ENCODE measurements at places on chromosomes 5 and 9.
A peak's percentile ranks its signal among the peaks of the same experiment; 100 is the strongest.

DNA sequence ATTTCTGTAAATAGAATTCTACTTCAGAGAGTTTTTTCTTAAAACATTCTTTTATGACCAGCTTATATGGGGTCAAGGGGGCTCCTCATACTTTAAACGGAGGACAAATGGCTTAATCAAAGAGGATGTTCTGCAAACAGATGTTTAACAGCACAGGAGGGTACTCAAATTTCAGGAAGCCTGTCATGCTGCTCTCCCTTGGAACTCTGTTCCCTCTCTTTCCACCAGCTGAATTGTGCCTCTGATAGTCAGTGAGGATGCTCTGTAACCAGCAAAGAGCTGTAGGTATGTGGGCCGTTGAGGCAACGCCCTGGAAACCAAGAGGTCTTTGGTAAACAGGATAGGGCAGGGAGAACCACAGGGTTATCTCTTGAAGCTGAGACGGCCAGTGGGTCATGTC, 161.1 kb downstream of the C5orf15 start:
- DNase-seq, result no peak

GRCh38 chr5:170147051-170147752, 41.5 kb downstream of the FOXI1 start:
- no peak for DNase-seq

DNA sequence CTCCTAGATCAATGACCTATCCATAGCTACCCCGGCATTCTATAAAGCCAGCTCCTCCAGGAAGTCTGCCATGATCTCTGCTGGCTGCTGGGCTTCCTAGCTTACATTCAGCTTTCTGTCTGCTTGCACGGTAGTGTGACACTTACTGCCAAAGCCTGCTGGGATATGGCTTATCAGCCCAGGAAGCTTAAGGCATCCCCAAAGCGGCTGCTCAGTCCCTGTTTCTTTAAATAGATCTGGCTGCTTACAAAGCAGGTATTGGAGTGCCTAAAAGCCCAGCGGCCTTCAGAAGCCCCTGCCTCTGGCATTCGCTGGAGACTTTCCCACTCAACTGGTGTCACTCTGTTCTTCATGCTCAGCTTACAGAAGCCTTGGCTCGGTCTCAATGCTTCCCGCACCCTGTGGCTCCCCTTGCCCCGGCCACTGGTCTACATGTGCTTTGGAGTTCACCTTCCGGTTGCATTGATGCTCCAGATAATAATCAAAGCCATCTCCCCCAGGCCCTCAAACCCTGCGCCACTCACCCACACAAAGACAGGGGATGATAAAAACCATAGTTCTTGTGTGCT, 31.3 kb upstream of the STRBP start:
- no peak for DNase-seq

GRCh38 chr9:99748266-99748665, 73.4 kb upstream of the NR4A3 start:
- DNase-seq, result no peak

GRCh38 chr9:110066929-110067716, 140.8 kb downstream of the C9orf152 start:
- no peak for DNase-seq

DNA sequence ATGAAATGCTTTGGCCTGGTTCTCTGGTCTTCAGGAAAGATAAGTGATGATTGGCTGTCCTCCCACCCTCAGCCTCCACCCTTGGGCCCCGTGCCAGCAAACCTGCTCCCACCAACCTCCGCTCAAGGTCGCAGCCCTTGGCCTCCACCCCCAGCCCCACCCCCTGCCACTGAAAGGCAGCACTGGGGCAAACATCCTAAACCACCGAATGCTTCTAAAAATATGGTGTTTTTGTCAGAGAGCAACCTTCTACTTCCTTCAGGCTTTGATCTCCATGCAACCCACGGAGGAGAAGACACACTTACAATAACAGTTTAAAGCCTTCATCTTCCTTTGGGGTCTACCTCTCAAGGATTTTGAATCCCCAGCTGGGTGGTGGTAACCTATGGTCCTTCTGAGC, 24.0 kb upstream of the TCF7 start:
- no peak for DNase-seq

- peak; percentile 6 for DNase-seq
These were observed 63.6 kb downstream of the NIPBL start for GRCh38 chr5:36939969-36940858.

DNA sequence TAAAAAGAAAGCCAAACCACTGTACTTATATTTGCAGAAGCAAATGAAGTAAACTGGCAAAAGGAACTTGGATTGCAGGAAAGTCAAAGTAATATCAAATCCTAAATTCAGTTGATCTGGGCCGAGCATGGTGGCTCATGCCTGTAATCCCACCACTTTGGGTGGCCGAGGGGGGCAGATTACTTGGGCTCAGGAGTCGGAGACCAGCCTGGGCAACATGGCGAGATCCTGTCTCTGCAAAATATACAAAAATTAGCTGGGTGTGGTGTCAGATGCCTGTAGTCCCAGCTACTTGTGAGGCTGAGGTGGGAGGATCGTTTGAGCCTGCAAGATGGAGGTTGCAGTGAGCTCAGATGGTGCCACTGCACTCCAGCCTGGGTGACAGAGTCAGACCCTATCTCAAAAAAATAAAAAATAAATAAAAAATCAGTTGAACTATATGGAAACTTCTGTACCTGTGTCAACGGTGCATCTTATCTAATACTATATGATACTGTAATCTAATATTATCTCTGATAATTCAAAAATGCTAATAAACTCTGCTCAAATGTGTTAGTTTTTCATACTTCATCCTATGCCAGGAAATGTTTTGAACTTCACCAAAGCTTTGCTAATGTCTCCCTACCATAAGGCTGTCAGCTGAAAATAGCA, 10.1 kb downstream of the SELENOP start:
- DNase-seq, result no peak

GRCh38 chr5:150661821-150662596, 958 bp downstream of the MYOZ3 start:
- DNase-seq, result no peak

DNA sequence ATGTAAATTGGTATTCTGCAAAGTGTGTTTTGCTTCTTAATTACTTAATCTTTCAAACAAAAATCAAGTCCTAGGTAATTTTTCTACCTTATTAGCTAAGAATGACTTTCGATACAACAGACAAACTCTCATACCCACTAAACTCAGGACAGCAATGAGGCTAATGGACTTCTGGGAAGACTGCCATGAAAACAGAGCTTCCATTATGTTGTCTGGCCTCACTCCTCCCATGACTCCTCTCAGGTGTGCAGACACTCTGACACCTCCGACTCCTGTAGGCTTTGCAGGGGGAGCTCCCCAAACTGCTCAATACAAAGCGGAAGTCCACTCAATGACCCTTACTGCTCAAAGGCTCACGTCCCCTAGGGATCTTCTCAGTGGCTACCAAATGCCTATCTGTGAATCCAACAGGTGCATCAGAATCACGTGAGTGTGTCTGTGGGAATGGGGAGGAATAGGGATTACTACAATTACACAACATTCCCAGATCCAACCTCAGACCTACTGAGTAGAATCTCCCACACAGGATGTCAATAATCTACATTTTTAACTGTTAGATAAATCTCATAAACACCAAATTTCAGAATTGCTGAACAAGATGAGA, 289.9 kb downstream of the RAB3C start:
- DNase-seq, result no peak

GRCh38 chr5:178527458-178528307, 62.5 kb downstream of the COL23A1 start:
- no peak for DNase-seq

GRCh38 chr9:130283539-130284248, 18.1 kb downstream of the HMCN2 start:
- no peak for DNase-seq
